ENCODE measurements at places on chromosomes 11 and 22. TPM values are rescaled to one million over a fixed set of nuclear protein-coding genes. Genes with fewer than 3 reads are reported as not detected.

DNA sequence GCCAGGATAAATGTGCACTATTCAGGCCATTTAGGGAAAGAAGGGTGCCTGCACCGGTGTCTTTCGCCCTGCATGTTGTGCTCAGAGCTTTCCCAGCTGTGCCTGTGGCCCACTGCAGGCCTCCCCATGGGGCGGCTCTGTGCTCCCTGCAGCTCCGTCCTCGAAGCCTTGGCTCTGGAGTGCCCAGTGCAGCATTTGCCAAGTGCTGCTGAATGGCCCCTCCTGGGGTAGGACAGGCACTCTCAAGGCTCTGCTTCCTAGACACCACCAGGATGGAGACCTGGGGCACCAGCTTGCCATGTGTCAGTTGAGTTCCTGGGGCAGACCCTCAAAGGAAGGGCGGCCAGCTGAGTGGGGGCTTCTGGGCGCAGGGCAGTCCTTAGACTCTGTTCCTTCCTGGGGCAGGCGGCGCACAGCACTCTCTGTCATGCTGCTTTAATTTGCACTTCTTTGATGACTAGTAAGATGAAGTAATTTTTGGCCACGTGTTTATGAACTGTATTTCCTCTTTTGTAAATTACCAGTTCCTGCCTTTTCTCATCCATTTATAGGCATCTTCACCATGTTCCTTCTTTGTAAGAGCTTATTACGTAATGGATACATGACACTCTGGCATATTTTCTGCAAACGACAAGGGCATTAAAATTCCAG lies 32.1 kb upstream of the GNB1L start:
- DNase-seq, result peak; percentile 42

Gene PHOX2A
- total RNA-seq, result not detected

GRCh38 chr22:27073601-27074425 lies 416.4 kb downstream of the MIAT start:
- no peak for DNase-seq

GRCh38 chr11:126060757-126061171 lies 1.9 kb downstream of the CDON start:
- no peak for DNase-seq

Gene SGSM1
- 11.6 TPM for total RNA-seq

DNA sequence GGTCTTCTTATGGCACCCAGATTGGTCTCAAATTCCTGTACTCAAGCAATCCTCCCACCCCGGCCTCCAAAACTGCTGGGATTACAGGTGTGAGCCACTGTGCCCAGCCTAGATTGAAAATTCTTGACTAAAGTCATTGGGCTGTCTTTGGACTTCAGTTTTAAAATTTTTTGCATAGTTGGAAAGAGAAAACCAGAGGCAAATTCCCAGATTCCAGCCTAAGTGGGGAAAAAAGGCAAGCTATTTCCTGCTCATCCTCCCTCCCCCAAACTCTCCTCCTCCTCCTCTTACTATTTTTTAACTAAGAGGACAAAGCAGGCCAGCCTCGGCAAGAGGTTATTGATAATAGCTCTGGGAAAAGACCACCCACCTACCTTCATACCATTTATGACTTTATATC lies 78.6 kb upstream of the CLMP start:
- DNase-seq, result no peak

- DNase-seq, result no peak
Observed at GRCh38 chr11:85137597-85137996, 489.5 kb downstream of the DLG2 start.

Gene TRIM44
- 38.5 TPM for total RNA-seq

GRCh38 chr11:12200991-12201985 lies 90.9 kb downstream of the MICAL2 start:
- DNase-seq, result peak; percentile 74

Gene GLYAT
- 0.59 TPM for total RNA-seq

- no peak for DNase-seq
Observed at GRCh38 chr22:46483353-46483752, 54.1 kb downstream of the CELSR1 start.

Gene C11orf16
- not detected for total RNA-seq

DNA sequence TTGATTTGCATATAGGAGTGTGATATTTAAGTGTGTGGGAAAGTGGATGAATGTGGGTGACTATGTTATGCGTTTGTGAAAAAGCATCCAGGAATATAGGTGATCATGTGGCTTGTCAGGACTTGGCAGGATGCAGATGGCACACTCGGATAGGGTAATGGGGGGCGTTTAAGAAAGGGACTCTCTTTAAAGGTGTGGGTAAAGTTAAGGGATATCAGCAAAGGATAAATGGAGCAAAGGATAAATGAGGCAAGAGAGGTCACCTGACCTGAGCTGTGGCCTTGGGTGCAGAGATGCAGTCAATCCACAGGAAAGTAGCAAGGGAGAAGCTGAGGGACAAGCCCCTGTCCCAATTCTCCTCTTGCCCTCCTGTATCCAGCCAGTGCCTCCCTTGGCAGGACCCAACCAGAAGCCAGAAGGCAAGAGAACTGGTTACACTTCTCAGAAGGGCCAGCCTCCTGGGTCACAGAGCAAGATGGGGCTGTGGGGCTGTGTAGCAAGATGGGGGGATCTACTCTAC lies 47.5 kb upstream of the GRAMD1B start:
- no peak for DNase-seq

DNA sequence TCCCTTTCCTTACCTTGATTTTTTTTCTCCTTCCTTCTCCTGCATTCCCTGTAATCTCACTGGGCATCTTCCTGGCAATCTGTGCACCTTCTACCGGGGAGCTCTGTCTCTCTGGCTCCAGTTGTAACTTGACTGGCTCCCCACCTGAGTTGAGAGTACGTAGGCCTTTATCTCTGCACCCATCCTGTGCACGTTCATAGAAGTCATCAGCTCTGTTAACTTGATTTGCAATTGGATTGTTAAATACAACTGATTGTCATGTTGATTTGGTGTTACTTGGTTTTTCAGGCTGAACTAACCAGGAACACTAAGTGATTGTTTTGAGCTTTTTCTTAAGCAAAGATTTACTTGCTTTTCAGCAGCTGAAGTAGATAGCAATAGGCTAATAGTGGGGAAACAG lies 11.8 kb downstream of the SWAP70 start:
- no peak for DNase-seq

GRCh38 chr22:27866135-27867084 lies 52.6 kb downstream of the PITPNB start:
- peak; percentile 56 for DNase-seq

- no peak for DNase-seq
Observed at GRCh38 chr22:23398701-23399366, 181.3 kb downstream of the IGLL1 start.

- DNase-seq, result no peak
Observed at GRCh38 chr11:79671401-79671800, 230.6 kb upstream of the TENM4 start.

Gene ALDH3B1
- 4.9 TPM for total RNA-seq

DNA sequence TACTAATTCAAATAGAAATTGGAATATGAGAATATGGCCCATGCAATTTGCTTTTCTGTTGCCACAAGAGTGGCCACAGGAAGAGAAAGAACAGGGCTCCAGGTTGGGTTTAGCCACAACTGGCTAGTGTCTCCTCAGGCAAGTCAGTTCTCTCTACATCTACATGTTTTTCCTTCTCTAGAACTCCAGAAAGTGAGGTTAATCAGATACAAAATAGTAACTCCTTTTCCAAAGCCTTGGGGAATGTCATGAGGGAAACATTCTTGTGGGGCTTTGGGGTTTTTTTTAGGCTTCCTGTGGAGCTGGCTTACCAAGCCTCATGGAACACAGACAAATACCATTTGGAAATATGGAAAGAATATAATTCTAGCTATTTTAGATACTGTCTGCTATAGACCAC lies 161.6 kb downstream of the NAV2 start:
- DNase-seq, result no peak
